ENCODE measurements at places on chromosomes 4 and X.
A peak's percentile ranks its signal among the peaks of the same experiment; 100 is the strongest.

GRCh38 chr4:116880625-116881024 lies 204.8 kb downstream of the TRAM1L1 start:
- no peak for ATAC-seq

GRCh38 chrX:132968296-132968949 lies 10.0 kb upstream of the HS6ST2 start:
- no peak for ATAC-seq

GRCh38 chr4:148812101-148812500 lies 369.9 kb upstream of the NR3C2 start:
- no peak for ATAC-seq

DNA sequence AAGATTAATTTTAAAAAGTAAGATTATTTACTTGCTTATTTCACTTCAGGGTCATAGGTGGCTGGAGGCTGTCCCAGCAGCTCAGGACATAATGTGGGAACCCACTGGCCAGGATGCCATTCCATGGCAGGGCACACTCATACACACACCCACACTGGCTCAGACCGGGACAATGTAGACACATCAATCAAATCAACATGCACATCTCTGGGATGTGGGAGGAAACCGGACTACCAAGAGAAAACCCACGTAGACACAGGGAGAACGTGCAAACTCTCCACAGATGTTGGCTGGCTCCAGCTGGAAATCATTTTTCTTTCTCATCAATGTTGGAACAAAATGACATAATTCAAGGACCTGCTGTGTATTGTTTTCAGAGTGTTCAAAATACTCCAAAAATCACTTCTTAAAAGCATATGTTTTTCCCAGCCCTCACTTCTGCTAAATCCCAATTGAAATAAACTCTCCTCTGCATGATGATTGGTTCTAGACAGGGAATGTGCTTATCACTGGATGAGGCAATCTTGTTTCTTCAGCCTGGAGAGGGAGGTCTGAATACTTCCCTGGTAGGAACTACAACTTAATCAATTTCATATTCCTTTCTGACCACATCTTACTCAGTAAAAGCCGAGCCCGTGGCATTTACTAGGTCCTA lies 18.6 kb upstream of the CPE start:
- ATAC-seq: no peak

DNA sequence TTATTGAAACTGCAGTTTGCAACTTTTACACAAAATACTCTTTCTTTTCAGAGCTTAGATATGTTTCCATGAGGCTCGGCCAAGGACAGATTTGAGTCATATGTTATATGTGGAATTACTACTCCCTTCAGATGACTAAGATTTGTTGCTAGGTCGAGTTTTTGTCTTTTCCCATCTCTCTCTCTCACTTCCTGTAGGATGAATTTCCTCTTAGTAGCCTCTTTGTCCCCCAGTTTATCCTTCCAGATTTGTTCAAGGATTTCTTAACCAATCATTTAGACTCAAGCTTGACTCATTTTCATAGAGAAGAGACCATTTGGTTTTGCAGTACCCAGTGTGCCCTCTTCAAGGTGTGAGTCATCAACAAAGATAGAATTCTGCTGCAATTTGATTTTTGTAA lies 209.2 kb downstream of the GLUD2 start:
- ATAC-seq: no peak

DNA sequence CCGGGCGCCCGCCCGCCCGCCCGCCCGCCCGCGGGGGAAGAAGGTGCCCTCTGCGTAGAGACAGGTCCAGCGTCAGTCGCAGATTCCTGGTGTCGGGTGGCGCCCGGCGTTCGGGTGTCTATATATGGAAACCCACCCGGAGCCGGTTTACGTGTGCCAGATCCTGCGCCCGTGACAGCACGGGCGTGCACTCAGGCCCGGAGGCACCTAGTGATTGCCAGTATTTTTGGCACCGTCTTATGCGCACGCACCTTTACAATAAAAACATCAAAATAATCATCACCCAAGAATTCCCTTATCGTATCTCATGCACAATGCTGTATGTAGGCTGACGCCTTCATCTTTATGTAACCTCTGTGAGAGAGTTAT lies 519 bp downstream of the SLC25A4 start:
- peak; percentile 31 for ATAC-seq

- no peak for ATAC-seq
Observed at GRCh38 chrX:96052078-96052477, 632.6 kb upstream of the DIAPH2 start.

DNA sequence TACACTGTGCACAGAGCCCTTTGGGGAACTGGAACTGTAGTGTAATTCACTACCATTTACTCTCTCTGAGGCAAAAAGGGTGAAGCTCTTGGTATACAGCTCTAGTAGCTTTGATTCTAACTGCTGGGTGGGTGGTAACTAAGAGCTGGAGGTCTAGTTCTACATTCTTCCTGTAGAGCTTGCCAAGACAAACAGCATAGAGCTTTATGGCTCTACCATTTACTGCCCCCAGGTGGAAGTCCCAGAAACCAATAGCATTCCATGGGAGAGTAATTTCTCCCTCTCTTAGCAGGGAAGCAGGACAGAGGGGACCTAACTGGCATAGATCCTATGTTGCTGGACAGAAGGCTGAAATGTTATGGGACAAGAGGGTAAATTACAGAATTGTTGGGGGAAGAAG lies 26.7 kb downstream of the HDAC8 start:
- ATAC-seq: peak; percentile 45

GRCh38 chrX:16144420-16144819 lies 21.1 kb downstream of the GRPR start:
- no peak for ATAC-seq

DNA sequence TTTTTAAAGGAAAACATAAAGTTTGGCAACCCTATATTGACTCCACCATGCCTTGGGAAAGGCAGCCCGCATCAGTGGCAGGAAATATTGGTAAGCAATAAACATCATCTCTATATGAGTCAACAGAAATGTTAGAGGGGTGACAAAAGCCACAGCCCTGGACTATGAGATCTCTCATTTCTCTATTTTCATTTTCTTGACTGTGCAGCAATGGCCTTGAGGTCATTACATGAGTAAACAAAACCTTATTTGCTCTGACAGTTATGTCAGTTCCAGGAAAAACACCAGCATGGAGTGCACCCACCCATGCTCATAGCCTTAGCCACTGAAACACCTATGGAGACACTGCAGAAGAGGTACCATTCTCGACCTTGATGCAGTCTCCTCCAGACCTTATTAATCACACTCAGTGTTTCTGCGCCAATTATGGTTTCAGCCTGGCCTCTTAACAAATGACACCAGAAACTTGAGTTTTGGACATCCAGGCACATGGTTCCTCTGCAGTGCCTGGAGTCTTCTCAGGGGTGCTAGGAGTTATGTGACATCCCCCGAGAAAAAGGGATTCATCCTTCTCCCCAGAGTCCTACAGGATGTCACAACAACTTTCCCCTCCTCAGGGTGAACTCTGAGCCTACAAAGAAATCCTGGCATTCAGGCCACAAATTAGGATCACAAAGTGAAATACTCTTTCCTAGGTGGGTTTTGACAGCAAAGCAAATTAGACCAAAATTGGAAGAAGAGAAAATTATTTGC lies 16.0 kb upstream of the HPGD start:
- no peak for ATAC-seq

- ATAC-seq: no peak
Observed at GRCh38 chrX:107484002-107484726, 34.7 kb downstream of the FRMPD3 start.

GRCh38 chrX:27597508-27597907 lies 7.4 kb downstream of the DCAF8L2 start:
- ATAC-seq: no peak

- ATAC-seq: no peak
Observed at GRCh38 chr4:70239131-70239883, 3.1 kb upstream of the CSN3 start.

- no peak for ATAC-seq
Observed at GRCh38 chr4:5524446-5525299, 183.7 kb downstream of the EVC2 start.

DNA sequence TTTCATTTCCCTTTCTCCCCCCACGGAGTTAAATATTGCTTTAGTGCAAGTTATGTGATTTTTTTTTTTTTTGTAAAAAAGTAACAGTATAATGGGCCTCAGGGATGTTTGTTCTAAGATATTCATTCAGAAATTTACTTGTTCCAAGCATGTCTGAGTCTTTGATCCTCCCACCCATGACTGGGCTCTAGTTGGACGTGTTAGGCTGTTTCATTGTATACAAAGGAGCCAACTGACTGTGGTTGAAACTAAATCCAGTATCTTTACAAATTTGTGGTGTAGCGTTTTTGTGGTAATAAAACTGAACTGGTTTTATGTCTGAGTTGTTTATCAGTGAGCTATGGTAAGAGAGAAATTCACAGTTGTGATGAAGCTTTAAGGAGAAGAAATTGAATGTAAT lies 74.1 kb downstream of the DOCK11 start:
- ATAC-seq: no peak

All from SK-N-SH treated with all-trans-retinoic acid at 6 μM for 48 hours (cell line).